Ovary (tissue), 10 donors: ENCODE measurements at places on chromosomes 6 and 20.

- no peak for DNase-seq
- H3K4me1 ChIP-seq = no peaks in the 10 kb centered on the region
- no peaks in the 10 kb centered on the region for H3K36me3 ChIP-seq
- no peak overlapping the region for H3K4me3 ChIP-seq
- no peak overlapping the region for H3K27ac ChIP-seq
Measured at GRCh38 chr6:100096341-100096740, 102.3 kb upstream of the MCHR2 start.

DNA sequence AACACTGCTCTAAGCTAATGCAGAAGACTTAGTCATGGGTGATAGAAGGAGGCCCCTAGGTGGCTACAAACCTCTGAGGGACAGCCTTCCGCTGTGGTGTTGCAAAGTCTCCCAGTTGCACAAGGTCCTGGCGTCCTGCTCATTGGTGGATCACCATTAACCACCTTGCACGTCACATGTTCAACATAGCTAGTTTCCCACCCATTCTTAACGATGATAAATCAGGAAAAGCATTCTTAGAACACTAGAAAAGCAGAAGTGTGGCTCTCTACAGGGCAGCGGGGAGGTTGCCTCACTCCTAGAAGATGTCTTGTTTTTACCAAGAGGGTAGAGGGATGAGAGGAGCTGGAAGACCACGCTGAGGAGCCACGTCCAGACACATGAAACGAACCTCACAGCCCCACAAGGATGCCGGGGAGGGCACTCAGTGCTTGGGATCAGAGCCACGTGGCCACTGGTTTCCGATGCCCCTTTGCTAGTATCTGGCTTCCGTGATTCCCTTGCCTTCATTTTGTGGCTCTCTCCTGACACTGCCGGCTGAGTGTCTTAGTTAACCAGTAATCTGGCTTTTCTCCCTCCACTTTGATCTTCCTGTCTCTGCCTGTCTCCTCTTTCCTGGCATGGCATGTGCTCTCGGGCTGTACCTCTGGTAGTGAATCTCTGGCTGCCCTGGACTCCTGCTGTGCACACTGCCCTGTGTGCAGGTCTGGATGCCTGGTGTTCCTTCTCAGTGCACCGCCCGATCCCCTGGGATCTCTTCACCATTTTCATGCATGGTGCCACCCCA lies 91.4 kb upstream of the NEDD9 start:
- H3K27ac ChIP-seq = no peak overlapping the region
- no peaks in the 10 kb centered on the region for H3K36me3 ChIP-seq
- H3K4me3 ChIP-seq = no peak overlapping the region
- DNase-seq = no peak
- H3K27me3 ChIP-seq = no peaks in the 10 kb centered on the region
- peaks cover 3% of the 10 kb centered on the region for H3K4me1 ChIP-seq

DNA sequence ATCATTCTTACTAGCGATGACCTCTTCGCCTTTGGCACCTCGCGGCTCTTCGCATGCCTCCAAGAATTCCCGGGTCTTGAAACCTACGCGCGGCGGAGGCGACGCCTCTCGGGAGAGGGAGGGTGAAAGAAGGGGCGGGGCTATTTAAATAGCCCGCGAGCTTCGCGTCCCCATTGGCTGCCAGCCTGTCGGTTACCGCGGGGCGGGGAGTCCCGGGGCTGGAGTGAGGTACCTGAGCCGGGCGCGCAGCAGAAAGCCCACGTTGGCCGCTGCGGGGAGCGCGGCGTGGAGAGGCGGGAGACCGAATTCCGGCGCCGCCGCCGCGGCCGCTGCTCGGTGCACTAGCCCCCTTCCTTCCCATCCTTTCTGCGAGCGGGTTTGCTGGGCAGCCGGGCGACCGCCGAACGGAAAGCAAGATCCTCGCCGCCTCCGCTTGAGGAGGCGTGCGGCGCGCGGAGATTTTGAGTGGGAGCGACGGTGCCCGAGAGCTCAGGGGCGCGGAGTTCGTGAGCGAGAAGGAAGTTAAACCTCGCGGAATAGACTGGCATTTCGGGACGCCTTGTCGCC lies at the start of gene BMP6:
TSS of gene BMP6 (plus strand) at position 251 of the 567 bp plus-strand sequence. CDS start 857 bp downstream, outside the sequence.
- H3K4me1 ChIP-seq = peaks cover 4% of the 10 kb centered on the region
- H3K36me3 ChIP-seq = no peaks in the 10 kb centered on the region
- peak; percentile 91 for DNase-seq

GRCh38 chr20:9261781-9262180 lies 192.9 kb downstream of the PLCB4 start:
- no peak for DNase-seq
- no peaks in the 10 kb centered on the region for H3K36me3 ChIP-seq
- no peak overlapping the region for H3K27ac ChIP-seq
- H3K27me3 ChIP-seq = no peaks in the 10 kb centered on the region
- H3K4me1 ChIP-seq = no peaks in the 10 kb centered on the region

DNA sequence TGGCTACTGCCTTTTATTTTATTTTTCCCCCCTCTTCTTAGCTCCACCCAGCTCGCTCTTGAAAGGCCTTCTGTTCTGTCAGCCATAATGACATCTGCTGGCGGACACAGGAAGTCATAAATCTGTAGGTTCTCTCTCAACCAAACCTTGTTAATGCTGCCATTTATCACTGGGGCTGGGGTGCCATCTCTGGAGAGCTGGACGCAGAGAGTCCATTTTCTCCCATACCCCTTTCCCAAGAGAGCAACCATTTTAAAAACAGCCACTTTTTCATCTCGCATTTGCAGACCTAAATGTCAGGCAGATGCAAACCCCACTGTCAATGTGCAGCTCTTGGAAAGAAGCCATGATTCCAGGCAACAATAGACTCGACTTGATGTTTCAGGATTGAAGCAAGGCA lies 13.0 kb upstream of the TSHZ2 start:
- no peak for DNase-seq
- no peaks in the 10 kb centered on the region for H3K36me3 ChIP-seq
- peaks cover 2% of the 10 kb centered on the region for H3K4me1 ChIP-seq

GRCh38 chr6:10479939-10480700 lies 41.0 kb upstream of the GCNT2 start:
- no peak overlapping the region for H3K27ac ChIP-seq
- no peaks in the 10 kb centered on the region for H3K4me1 ChIP-seq
- H3K4me3 ChIP-seq = no peak overlapping the region
- H3K36me3 ChIP-seq = no peaks in the 10 kb centered on the region
- DNase-seq = no peak
